Stimulated activated CD4-positive, alpha-beta T cell treated with anti-CD3 and anti-CD28 coated beads, Interleukin-12 subunit alpha, Interleukin-12 subunit beta, amount 100 ng/mL, for 4 hours (primary cell): ENCODE measurements at places on chromosomes 3 and 15.

DNA sequence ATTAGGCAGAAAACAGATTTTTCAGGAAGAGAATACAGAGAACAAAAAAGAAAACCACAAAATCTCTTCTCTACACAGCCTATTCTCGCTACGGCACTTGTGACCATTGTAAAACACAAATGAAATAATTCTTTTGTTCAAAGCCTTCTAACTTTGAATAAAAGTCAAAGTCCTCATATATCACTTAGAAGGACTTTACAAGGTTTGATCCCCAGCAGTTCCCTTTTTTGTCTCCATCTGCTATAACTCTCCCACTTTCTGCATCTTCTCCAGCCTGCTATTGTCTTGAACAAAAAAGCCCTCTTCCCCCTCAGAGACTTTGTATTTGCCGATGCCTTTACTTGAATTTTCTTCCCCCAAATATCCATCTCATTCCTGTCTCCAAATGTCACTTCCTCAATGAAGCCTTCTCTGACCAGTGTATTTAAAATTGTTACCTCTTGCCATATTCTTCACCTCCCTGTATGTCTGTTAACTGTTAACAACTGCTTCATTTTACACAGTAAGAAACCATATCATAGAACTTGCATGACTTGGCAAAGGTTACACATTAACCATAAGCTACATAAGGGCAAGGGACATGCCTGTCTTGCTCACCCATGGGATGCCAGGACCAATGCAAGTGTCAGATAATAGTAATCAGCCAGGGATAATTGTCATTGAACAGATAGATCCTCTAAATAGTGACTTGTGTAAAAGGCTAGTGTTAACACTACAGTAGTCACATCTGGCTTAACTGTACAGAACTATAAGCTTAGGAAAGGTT lies 122.4 kb downstream of the CBLB start:
- no peak for DNase-seq

DNA sequence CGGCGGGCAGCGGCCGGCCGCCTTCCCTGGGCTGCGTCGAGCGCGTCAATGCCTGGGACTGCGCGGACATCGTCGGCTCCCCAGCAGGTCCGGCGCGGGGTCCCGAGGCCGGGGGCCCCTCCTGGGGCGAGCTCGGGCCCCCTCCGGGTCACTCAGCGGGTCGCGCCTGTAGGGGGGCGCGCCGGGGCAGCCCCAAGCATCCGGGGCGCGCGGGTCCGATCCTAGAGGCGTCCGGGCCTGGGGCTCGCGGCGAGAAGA lies 725 bp downstream of the TLE3 start:
- no peak for DNase-seq

DNA sequence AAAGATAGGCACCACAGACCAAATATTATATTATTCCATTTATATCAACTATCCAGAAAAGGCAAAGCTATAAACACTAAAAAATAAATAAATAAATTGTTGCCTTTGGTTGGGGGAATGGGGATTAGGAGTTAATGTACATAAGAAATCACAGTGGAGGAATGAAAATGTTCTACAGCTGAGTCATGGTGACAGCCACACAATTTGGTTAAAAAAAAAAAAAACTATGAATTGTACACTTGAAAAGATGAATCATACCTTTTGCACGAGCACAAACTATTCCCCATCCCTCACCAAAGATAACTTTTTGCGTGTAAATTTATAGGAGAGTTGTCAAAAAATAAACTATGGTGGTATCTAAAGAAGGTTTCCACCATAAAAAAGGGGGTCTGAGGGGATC lies 103.2 kb downstream of the TBC1D5 start:
- no peak for DNase-seq

DNA sequence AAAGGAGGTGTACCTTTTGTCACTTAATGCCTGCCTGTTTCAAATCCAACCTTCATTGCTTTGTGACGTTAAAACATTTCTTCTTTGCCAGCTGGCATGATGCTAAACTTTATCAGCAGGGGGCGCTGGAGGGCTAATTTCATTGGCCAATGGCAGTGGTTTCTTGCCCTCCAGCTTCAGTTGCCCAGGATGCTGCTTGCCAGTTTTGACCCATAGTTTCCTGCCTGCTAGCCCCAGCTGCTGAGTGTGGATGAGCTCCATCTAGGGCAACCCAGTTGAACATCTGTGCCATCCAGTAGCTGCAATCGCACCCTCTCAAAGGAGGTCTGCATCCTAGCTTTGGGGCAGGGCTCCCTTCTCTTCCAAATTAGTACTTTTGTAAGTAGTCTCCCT lies 22.1 kb downstream of the ACKR2 start:
- DNase-seq = peak; percentile 62

GRCh38 chr15:63969652-63970421 lies 76.4 kb downstream of the DAPK2 start:
- DNase-seq = no peak

GRCh38 chr3:50259432-50260026 lies 9.4 kb upstream of the SEMA3B start:
- DNase-seq = no peak

GRCh38 chr3:145144361-145144760 lies 1016.6 kb downstream of the PLOD2 start:
- no peak for DNase-seq

DNA sequence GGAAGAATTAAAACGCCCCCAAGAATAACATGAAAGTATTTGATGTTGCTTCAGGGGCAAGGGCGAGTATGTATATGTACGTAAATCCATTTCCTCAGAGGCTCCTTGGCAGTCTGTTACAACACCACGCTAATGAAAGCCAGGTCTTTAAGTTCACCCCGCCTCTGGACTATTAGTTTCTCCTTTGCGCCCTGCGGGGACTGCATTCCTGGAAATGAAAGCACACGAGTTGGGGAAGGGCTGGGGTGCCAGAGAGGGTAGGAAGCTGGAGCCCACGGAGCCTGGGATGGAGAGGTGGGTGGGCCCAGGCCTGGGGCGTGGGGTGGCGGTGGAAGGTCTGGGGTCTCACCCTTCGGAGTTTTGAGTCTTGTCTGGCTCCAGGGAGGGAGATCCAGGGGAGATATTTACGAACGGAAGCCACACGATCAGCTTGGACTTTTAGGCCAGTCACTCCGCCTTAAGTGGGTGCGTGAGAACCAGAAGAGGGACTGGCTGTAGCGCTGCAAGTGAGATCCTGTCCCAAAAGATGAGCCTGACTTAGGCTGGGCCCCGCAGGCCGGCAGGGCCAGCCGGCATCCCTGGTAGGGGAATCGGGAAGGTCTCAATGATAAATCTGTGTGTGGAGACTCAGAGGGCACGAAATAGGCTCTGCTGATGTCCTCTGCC lies 1.6 kb upstream of the PLCL2 start:
- DNase-seq = no peak

- no peak for DNase-seq
Observed at GRCh38 chr3:5232570-5232969, 45.1 kb downstream of the EDEM1 start.

- no peak for DNase-seq
Observed at GRCh38 chr3:34202975-34203374, 404.5 kb downstream of the PDCD6IP start.

- DNase-seq = no peak
Observed at GRCh38 chr3:160804762-160805161, 48.7 kb downstream of the PPM1L start.

- DNase-seq = no peak
Observed at GRCh38 chr3:149473357-149474249, 894 bp upstream of the TM4SF4 start.

GRCh38 chr15:29196290-29196689 lies 73.3 kb downstream of the NSMCE3 start:
- DNase-seq = no peak

DNA sequence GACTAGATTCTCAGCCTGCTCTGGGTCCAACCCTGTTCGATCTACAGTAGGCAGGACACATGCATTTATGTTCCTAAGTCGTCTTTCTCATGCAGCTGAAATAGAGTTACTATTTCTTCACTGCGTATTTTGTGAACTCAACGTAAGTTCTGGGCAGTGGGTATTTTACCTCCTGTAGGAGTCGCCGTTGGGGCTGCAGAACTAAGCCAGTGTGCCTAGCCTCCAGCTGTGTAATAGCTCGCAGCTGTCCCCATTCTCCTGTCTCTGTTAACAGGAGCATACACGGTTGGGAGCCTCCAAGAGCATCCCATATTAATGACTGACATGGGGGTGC lies 58.4 kb upstream of the HRH1 start:
- DNase-seq = no peak

- DNase-seq = no peak
Observed at GRCh38 chr3:132695422-132695821, 26.8 kb downstream of the NPHP3 start.

GRCh38 chr15:81030301-81030750 lies 29.6 kb downstream of the TLNRD1 start:
- DNase-seq = no peak

GRCh38 chr3:101828691-101829436 lies 20.4 kb upstream of the NFKBIZ start:
- DNase-seq = peak; percentile 31

DNA sequence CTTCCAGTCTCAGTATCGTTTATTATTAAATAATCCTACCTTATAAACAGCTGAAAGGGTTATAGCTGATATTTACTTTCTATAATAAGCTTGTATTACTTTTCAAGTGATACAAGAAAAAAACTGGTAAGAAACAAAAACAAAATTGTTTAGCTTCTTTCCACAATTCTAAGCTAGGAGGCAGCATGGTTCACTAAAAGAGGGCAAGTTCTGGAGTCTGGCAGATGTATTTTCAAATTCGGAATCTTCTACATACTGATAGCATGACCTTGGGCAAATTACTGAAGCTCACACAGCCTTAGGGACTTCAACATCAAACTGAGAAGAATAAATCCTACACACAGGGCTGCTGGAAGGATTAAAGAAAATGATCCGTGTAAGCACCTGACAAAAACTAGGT lies 15.4 kb downstream of the C15orf62 start:
- DNase-seq = no peak

- DNase-seq = no peak
Observed at GRCh38 chr15:47985568-47985967, 135.2 kb upstream of the SLC24A5 start.

DNA sequence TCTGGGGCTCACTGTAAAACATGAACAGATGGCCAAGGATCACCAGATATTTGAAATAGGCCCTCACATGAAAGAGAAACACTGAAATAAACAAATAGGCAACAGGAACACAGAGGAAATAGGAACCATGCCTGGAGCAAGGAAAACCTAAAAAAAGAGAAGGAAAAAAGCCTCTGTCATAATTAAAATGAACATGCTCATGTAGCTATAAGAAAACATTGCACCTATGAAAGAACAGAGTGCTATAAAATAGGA lies 102.4 kb downstream of the RAB11A start:
- DNase-seq = no peak

GRCh38 chr15:77733579-77734300 lies 101.0 kb upstream of the LINGO1 start:
- DNase-seq = no peak

DNA sequence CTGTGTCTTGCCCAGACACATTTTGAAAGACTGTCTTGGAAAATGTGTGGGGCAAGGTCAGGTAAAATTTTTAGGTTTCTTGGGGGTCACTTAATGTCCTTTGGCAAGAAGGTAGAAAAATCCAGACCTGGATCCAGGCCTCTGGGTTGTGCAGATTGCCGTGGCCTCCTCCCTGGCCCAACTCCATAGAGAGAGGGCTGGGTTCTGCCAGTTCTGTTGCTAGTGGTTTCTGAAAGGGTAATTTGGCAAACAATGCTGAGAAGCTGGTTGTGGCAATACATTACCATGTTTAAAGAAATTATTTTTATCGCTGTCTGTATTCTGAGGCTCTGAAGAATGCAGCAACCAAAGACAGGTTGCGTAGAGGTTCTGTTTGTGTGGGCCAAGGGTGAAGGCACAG lies 20.2 kb upstream of the TMEM158 start:
- DNase-seq = no peak

DNA sequence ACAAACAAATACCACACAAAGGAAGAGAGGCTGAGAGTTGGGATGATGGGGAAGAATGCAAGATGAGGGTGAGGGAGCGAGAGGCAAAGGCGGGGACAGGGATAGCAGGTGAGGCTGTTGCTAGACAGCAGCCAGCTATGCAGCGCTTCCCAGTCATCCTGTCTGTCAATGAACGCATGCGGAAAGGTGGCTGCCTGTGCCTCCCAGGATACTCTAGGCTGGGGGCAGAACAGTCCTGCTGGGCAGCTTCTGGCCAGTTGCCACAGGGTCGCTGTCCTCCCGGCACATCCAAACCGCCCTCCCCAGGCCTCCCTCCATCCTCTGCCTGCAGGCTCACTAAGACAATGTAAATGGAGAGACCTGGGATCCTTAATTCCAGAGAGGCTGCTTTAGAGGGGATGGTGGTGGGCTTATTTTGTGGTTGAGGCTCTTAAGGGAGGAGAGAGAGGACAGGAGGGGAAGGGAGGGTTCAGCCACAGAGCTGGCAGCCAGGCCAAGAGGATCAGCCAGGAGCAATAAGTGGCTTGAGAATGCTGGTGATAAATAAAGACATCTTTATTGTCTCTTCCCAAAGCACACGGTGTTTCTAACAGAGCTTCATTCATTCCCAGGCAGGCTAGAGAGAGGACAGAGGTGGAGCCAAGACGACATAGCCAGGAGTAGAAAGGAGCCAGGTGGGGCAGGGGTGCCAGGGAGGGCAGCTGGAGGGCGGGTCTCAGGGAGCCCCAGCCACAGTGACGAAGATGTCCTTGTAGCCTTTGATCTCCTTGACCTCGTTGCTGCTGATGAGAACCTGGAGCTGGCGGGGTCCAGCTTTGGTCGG lies 9.2 kb upstream of the TGM5 start:
- DNase-seq = no peak

DNA sequence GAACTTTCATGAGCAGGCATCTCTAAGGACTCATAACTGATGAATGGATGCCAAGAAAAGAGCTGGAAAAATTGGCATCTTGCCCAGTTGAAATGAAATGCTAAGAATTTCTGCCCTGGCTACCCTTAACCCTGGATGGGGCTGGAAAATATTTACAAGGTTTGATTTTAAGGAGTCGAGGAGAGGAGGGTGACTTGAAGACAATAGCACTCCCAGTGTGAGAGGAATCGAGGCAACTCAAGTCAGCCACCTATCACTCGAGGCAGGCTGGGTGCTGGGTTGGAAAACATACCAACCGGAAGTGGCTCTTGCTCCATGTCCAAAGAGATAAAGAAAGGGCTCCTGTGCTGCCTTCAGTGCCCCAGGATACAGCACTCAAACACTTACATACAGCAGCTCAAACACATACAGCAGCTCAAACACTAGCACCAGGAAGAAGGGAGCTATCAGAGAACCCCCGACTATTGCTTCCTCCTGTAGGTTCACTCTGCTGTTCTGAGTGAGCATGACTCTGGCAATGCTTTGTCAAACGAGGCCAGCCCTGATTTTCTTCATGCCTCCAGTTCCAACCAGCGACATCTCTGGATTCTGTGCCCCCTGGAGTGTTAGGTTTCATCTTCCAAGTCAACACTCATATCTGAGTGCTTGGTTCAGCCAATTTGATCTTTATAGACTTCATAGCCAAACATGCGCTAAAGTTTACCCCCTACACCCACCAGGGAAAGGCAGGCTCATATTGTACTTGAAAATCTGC lies 4.9 kb downstream of the PRICKLE2 start:
- no peak for DNase-seq

DNA sequence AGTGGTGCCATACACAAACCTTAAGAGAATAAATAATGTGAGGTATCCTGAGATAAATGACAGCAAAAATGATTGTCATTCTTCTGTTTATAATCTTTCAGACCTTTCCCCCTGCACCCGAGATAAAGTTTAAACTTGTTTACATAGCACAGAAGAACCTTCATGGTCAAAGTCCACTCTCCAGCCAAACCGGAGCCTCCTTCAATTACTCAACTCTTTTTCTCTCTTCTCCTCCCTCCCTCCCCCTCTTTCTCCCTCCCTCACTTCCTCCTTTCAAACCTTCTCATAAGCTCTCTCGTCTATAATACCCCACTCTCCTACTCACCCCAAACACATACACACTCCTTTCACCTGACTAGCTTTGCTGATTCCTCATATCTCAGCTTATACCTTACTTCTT lies 198.9 kb downstream of the EFHB start:
- DNase-seq = no peak

GRCh38 chr3:59759298-59760031 lies 709.6 kb upstream of the CFAP20DC start:
- no peak for DNase-seq
